ENCODE measurements at places on chromosomes 7 and 10.

DNA sequence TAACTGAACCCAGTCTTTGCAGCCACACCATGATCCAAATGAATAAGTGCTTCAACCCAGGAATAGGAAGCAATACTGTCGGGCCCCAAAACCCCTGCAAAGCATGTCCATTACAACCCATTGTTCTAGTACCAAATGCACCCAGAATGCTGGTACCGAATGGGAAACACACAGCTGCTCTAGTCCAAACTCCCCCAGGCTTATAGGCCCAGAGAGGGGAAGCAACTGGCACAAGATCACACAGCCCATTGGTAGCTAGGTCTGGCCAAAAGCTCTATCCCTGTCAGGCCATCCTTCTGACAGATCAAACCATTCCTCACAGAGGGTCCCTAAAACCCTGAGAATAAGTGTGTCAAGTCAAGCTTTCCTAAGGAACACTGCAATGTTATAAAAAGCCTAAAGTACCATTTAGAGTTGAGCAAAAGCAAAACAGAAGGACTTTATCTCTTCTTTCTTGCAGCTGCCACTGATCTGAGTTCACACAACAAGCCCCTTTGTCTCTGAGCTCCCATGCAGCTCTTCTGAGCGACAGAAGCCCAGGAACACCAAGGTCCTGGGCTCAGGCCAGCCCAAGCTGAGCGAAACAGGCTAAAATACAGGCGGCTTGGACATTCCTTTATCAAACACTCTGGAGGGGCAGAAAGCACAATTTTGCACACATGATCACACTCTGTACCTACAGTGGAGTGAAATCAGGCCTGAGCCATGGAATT is 116.7 kb downstream of the SGMS1 start:
- DNase-seq: peak; percentile 61

GRCh38 chr7:82859106-82859850 is 303.4 kb downstream of the PCLO start:
- DNase-seq: no peak

- no peak for DNase-seq
Observed at GRCh38 chr7:70923181-70923845, 208.6 kb upstream of the GALNT17 start.

GRCh38 chr10:45585131-45585530 is 87.4 kb downstream of the ZFAND4 start:
- no peak for DNase-seq

GRCh38 chr10:12177642-12178041 is 18.0 kb downstream of the NUDT5 start:
- no peak for DNase-seq

GRCh38 chr10:5947471-5948207 is 29.7 kb downstream of the IL15RA start:
- DNase-seq: no peak

DNA sequence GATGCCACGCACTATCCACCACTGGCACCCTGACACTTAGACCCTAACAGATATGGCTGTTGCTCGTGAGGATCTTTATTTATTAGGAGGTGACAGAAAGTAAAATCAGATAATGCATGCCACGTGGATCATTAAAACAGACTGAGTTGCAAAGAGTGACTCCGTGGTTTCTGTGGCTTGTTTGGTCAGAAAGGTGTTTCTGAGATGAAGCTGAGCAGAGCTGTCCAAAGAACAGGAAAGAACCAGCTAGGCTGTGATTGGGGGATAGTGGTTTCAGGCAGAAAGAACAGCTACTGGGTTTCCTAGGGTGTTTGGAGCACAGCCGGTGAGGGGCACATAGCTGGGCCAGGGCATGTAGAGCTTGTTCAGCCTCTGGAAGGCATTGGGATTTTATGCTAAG is 34.4 kb downstream of the CSGALNACT2 start:
- no peak for DNase-seq

GRCh38 chr10:112802411-112803022 is 147.5 kb upstream of the TCF7L2 start:
- DNase-seq: no peak

GRCh38 chr10:132681858-132682755 is 103.8 kb downstream of the NKX6-2 start:
- DNase-seq: no peak

- no peak for DNase-seq
Observed at GRCh38 chr7:87267239-87267900, 47.8 kb upstream of the TMEM243 start.

DNA sequence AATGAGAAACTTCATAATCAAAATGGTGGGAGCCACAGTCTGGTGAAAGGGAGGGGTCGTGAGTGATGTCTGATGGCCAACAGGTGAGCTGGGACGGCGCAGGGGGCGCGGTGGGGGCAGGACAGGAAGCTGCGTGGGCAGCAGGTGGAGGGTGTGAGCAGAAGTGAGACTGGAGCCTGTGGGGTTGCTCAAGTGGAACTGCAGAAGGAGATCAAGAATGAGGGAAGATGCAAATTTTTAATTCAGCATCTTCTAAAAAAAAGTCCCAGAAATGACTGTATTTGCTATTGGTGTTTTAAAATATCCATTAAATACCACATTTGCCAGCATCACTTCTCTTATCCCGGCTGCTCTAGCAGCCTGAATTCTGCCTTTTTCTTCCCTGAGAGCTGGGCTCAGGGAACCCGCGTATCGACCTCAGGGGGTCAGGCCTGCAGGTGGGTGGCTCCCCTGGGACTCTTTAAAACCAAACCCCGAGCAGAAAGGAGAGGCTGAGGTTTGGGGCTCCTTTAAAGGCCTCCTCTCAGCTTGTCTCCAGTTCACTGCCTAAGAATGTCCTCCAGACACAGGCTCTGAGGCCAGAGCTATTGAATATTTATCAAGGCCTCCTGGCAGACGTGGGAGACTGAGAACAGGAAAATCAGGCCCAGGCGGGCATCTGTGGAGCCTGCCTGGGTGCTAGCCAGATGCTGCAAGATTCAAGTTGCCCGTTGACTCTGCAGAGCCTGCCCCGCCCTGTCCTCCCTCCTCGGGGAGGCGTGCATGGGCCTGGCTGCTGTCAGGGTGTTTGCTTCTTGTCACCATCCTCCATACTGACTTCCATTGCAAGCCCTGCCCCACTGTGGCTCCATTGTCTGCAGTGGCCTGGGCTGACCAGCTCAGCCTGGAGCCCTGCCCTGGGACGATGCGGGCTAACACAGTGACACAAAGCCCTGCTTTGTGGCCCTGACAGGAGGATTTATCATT is 53.9 kb downstream of the SYPL1 start:
- DNase-seq: peak; percentile 87

- no peak for DNase-seq
Observed at GRCh38 chr10:95605163-95605562, 44.0 kb upstream of the SORBS1 start.

DNA sequence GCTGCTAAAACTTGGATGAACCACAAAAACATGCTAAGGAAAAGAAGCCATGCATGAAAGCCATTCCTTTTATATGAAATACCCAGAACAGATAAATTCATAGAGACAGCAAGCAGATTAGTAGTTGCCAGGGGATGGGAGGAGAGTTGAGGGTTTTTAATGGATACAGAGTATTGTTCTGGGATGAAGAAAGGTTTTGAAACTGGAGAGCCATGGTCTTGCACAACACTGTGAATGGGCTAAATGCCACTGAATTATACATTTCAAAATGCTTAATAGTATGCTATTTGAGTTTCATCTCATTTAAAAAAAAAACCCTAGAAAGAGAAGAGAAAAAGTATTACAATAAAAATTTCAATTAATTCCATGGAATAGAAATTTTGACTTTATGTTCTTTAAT is 154.3 kb downstream of the GNAT3 start:
- DNase-seq: no peak

GRCh38 chr7:38411404-38411803 is 138.0 kb upstream of the TARP start:
- DNase-seq: no peak

GRCh38 chr10:21314906-21315644 is 210.4 kb downstream of the SKIDA1 start:
- no peak for DNase-seq

GRCh38 chr10:48382982-48383381 is 76.5 kb downstream of the MAPK8 start:
- no peak for DNase-seq

DNA sequence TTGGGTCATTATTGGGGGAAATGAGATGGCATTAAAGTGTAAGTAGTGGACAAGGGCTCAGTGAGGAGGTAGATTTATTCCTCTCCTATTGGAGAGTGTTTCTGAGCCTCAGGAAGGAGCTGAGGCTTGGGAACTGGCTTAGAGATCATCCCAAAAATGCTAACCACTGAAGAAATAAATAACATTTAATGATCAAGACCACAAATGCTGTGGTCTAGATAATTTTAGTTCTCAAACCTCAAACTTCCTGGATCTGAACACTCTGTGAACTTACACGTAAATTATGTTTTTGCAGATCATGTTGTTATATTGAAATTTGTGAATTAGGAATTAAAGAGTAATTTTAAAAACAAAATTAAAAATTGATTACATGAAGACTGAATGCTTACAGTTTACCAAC is 27.3 kb downstream of the MDFIC start:
- no peak for DNase-seq

DNA sequence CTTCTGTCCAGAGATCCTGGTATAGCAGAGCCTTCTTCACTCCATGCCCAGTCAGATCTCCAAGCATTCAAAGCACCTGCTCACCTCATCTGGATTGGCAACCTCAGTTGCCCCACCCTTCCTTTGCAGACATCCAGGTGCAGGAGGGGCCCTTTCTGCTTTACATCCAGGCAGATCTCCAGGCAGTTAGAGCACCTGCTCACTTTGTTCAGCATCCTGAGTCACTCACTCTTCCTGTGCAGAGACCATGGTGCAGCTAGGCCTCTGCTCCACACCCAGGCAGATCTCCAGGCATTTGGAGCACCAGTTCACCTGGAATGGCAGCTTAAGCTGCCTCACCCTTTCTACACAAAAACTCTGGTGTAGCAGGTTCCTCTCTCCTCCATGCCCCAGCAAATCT is 153.1 kb downstream of the CDK14 start:
- DNase-seq: no peak

- no peak for DNase-seq
Observed at GRCh38 chr7:111164442-111164841, 73.5 kb downstream of the LRRN3 start.

DNA sequence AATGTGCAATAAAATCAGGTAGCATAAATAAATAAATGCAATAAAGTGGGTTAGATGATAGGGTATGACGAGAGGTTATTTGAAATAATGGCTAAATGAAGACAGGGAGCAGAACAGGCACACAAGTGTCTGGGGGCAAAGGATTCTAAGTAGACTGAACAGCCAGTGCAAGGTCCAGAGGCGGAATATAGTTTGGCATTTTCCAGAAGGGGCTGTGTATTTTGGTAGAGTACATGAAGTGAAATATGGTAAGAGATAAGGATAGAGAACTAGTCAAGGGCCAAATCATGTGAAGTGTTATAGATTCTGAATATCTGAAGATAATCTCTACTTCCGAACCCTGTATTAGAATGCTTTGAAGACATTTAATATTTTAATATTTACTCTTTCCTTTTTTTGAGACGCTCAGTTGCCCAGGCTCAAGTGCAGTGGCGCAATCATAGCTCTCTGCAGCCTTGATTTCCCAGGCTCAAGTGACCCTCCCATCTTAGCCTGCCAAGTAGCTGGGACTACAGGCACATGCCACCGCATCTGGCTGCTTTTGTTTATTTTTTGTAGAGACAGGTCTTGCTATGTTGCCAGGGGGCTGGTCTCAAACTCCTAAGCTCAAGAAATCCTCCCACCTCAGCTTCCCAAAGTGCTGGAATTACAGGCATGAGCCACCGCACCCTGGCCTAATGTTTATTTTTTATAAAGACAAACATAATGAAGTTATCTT is 44.4 kb upstream of the CD36 start:
- DNase-seq: no peak

GRCh38 chr10:89248990-89249389 is 2.6 kb downstream of the LIPA start:
- DNase-seq: no peak

GRCh38 chr7:11792166-11792565 is 39.8 kb downstream of the THSD7A start:
- DNase-seq: no peak

- DNase-seq: no peak
Observed at GRCh38 chr7:1237704-1238255, 5.1 kb downstream of the UNCX start.

DNA sequence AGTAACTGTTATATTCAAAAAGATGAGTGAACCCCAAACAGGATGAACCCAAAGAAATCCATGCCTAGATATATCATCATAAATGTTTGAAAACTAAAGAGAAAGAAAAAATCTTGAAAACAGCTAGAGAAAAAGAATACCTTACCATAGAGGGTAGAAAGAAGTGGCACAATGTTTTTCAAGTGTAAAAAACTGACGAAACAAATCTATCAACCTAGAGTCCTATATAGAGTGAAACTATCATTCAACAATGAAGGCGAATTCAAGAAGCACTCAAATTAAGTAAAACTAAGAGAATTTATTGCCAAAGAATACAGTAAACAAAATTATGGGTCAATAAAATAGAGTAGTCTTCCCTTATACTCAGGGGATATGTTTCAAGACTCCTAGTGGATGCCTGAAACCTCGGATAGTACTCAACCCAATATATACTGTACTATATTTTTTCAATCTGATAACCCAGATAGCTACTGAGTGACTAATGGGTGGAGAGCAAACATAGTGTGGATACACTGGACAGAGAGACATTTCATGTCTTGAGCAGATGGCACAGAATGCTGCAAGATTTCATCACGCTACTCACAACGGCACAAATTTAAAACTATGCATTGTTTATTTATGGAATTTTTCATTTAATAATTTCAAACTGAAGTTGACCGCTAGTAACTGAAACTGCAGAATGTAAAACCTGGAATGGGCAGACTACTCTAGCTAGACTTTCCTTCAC is 52.6 kb upstream of the TMEM106B start:
- DNase-seq: no peak

- no peak for DNase-seq
Observed at GRCh38 chr7:137981175-137981574, 20.7 kb downstream of the CREB3L2 start.

DNA sequence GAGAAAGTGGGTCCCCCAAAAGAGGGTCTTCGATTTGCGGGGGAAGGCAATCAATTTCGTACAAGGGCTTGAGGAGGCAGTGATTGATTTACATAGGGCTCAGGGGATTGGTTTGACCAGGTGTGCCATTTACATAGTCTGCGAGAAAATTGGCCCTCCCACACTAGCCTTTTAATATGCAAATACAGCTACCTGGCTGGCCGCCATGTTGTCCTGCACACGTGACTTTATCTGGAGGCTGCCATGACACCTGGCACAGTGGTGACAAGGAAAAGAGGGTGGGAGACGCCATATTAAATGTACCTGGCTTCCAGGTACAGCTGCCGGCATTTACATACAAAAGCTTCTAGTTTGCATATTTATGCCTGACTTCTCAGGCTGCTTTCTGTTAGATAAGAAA is 1577.2 kb upstream of the LRRTM3 start:
- no peak for DNase-seq

Data from amygdala (tissue), 56 donors.